IMR-90 (cell line): ENCODE measurements at places on chromosomes 3 and 15.

DNA sequence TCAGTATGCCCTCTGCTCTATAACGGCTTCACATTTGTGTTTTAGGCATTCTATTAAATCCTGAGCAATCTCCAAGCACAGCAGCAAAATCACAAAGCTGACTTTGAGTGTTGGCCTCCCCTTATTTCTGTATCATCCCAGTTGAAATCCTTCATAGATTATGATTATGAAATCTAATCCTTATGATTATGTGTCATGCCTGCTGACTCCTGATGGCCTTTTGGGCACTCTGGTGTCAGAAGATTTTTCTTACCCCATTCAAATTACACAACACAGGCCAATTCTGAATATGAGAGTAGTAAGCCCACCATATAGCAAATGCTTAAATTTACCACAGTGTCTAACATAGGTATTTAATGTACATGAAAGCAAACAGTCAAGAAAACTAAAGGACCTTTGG, 34.3 kb downstream of the CDV3 start:
- DNase-seq: no peak

- no peak for DNase-seq
Observed at GRCh38 chr3:176737480-176738110, 459.7 kb downstream of the TBL1XR1 start.

- DNase-seq: peak; percentile 54
Observed at GRCh38 chr3:114213292-114213626, 24.1 kb downstream of the ZNF80 start.

- no peak for DNase-seq
Observed at GRCh38 chr3:115165266-115165665, 18.2 kb upstream of the ZBTB20 start.

DNA sequence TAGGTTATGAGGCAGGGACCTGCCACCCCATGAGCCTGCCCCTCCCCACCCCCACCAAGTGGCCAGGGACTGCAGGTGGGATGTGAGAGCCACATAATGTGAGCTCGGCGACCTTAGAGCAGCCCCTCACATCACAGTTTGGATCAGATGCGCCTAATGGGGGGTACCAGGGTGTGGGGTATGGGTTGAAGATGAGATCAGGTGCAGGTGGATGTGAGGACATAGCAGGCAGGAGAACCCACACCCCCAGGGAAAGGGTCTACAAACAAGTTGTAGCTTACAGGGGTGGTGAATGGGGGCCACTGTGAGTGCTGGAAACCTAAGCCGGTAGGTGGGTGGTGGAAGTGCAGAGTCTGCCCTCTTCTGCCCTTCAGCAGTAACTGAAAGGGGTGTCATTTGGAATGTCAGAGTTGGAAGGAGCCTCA, 94.0 kb downstream of the CORO2B start:
- DNase-seq: peak; percentile 19

GRCh38 chr3:67559029-67559605, 95.3 kb downstream of the SUCLG2 start:
- no peak for DNase-seq

- DNase-seq: no peak
Observed at GRCh38 chr3:36201546-36201945, 178.8 kb upstream of the STAC start.

DNA sequence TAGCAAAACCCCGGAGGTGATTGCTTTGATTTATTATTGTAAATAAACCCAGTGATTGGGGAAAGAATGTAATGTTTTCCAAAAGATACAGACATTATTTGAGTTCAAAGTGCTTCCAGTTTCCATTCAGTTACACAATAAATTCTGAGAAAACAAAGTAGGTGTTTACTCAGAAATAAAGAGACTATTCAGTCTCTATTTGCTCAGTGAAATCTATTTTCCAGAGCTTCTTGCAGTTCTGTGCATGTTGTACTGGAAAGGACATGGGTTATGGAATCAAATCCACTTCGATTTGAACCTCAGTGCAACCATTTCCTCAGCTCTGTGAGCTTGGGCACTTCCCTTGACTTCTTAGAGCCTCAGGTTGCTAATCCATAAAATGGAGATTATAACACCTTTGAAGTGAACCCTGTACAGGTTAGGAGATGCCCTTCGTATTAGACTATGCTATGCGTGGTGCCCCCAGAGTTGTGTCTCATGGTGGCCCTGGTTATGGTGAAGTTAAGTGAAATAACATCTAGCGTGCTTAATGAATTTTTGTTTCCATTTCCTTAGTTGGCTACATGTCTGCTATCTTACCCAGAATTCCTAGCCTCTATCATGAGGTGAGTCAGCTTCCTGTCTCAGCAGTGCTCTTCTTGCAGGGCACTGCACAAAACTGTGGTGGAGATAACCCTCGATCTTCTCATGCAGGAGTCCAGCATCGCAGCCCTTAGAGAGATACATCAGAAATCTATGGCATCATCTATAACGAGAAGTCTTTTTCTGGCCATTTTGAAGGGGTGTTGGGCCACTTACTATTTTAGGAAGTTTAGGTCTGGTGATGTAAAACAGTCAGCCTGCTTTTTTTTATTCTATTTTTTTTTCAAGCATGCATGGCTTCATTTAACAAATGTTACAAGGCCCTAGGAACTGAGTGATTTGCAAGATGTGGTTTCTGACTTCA, 97.7 kb downstream of the RPL39L start:
- DNase-seq: peak; percentile 54

GRCh38 chr3:8536096-8537056, 34.8 kb downstream of the LMCD1 start:
- peak; percentile 88 for DNase-seq

DNA sequence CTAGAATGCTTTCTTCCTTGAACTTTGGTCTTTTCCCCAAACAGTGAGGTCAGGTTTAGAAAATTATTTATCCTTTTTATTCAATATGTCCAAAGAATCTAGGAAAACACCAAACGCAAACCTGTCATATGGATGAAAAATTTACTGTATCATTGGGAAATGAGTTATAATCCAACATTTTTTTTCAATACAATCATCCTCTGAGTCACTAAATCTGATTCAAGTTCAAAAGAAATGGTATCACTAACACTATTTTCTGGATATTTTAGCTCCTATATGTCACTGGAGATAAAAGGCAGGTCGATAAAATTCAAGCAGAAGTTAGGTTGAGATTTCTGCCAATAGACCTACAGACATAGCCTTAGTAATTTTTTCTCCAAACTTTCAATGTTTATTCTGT, 591.6 kb upstream of the AGTR1 start:
- no peak for DNase-seq

- DNase-seq: no peak
Observed at GRCh38 chr3:63900010-63900409, 12.2 kb downstream of the SCAANT1 start.

DNA sequence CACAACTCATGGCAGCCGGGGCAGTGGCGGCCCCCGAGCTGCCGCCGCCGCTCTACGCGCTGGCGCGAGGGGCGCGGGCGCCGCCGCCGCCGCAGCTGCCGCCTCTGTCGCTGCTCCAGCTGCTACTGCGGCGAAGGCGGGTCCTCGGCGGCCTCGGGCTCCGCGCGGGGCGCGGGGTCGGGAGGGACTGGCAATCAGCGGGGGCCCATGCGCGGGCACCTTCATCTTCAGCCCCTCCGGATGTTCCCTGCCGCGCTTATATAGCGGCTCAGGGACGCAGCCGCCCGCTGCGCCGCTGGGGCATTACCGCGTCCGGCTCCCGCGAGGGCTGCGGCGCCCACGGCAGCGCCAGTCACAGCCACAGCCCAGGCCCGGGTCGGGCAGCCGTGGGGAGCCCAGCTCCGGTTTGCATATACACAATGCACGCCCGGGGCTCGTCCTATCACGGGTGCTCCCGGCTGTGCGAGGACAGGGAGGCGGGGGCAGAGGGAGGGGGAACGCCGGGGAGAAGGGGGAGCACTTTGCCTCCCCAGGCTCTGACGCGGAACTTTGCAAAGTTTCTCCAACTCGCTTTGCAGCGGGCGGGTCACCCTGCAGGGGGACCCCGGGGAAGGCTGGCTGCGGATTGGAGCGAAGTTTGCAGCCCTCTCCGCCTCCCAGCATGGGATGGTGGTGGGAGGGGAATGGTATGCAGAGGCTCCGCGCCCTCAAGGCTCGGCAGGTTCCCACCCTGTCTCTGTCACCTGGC, at the start of gene VGLL3:
Gene VGLL3 (minus strand): TSS at position 416 of the 748 bp plus-strand sequence. CDS start 406 bp downstream, at position 10.
- DNase-seq: peak; percentile 87

GRCh38 chr15:74535388-74536084, 5.5 kb upstream of the ARID3B start:
- DNase-seq: peak; percentile 73

- DNase-seq: peak; percentile 67
Observed at GRCh38 chr3:88203642-88204055, 53.9 kb downstream of the C3orf38 start.

- no peak for DNase-seq
Observed at GRCh38 chr3:4888913-4889846, 90.1 kb upstream of the BHLHE40 start.

- no peak for DNase-seq
Observed at GRCh38 chr3:61030469-61031035, 220.7 kb downstream of the FHIT start.

DNA sequence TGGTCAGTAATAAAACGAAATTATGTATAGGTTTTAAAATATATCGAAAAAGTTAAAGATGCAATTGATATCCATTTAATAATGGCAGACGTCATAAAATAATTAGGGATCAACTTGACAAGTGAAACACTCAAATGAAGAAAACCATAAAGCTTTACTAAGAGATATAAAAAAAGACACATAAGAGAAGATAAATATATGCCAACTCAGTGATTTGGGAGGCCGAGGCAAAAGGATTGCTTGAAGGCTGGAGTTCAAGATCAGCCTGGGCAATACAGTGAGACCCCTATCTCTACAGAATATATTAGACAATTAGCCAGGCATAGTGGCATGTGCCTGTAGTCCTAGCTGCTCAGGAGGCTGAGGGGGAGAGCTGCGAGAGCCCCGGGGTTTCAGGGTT, 190.5 kb downstream of the SV2B start:
- no peak for DNase-seq

GRCh38 chr3:18591120-18591519, 166.0 kb upstream of the SATB1 start:
- no peak for DNase-seq

- DNase-seq: no peak
Observed at GRCh38 chr3:114691871-114692270, 398.0 kb downstream of the TIGIT start.

DNA sequence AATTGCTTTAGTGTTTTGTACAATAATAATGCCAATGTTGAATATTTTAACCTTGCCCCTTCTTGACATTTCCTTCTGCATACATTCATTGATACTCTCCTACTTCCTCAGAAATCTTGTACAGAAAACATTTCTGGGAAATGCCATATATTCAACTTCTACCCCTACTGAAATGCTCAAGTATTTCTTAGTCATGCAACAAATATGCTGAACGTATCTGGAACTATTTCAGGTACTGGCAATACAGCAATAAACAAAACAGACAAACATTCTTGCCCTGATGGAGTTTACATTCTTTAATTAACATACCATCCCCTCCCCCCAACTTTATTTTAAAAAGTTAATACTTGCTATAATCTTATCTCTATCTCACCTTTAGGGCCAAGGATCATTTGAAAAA, 147.2 kb downstream of the STAG1 start:
- peak; percentile 23 for DNase-seq

DNA sequence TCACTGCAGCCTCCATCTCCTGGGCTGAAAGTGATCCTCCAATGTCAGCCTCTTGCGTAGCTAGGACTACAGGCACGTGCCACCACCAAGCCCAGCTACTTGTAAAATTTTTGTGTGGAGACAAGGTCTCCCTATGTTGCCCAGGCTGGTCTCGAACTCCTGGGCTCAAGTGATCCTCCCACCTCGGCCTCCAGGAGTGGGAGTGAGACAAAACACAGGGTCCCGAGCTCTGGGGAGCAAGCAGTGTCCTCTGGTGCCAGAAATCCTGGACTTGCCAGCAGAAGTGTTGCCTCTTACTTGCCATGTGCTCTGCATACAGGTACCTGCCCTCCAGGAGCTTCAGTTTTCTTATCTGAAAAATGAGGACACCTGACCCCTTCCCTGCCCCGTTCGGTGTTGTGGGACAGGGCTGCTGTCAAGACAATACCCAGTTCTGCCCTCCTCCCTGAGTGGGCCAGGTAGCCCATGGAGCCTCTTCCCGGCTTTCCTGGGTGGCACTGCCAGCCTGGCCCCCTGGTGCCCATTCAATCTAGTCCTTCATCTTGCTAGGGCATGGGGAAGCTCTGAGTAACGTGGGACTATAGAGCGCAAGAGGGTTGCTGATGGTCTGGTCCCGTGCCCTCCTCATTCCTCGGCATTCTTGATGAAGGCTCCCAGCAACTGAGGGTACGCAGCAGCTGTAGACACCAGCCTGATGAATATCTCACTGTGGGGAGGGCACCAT, 164.6 kb downstream of the GOLGA6L4 start:
- no peak for DNase-seq

- DNase-seq: peak; percentile 0
Observed at GRCh38 chr15:97504031-97504792, 456.3 kb upstream of the ARRDC4 start.

DNA sequence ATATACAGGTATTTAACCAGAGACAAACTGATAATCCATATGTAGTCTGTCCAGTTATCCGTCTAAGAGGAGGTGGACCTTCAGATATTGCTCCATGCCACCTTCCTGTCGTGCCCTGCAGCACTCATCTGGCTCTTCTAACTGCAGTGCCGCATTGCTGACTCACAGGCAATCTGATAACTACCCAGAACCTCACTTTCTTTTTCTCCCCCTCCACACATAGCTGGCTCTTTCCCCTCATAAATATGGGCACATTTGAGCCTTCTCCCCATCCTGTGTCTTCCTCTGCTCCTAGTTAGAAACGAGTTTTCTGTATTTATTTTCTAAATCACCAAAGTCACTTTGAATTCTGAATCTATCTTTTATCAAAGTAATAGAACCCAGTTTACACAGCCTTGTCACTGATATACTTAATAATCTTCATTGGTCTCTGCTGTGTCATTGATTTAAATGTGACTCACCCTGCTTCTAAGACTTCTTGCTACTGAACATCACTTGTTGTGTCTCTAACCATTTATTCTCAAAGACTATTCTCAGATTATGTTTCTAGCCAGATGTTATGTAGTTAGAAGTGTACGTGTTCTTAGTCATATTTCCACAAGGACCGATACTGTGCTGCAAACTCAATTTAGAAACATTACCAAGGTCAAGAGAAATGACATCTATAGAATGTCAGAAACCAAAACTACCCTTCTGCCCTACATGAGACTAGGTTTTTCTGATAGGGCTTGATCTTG, 17.4 kb upstream of the KCNMB2 start:
- DNase-seq: no peak

DNA sequence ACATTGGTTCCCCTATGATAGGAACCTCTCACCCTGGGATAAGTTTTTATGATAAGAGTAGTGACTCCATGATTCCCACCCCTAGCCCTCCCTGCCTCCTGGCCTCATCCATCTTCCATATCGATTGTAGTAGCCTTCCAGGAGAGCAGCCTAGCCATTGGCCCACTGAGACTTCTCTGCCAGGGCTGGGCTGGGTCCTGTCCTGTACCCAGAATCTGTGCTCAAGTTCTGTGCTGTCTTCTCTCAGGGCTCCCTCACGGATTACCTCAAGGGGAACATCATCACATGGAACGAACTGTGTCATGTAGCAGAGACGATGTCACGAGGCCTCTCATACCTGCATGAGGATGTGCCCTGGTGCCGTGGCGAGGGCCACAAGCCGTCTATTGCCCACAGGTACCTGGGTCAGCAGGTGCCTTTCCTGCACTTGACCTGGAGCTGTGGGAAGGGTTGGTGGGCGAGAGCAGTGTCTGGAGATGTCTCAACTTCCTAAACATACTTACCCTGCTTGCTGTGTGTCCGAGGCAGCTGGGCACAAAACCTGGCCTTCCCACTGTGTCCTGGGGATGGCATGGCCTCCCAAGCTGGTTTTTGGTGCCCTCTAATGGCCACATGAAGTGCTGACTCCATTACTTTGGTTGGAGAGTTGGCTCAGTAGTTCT, 16.6 kb upstream of the EXOG start:
- peak; percentile 62 for DNase-seq
